ENCODE measurements at places on chromosomes 5 and 9.

DNA sequence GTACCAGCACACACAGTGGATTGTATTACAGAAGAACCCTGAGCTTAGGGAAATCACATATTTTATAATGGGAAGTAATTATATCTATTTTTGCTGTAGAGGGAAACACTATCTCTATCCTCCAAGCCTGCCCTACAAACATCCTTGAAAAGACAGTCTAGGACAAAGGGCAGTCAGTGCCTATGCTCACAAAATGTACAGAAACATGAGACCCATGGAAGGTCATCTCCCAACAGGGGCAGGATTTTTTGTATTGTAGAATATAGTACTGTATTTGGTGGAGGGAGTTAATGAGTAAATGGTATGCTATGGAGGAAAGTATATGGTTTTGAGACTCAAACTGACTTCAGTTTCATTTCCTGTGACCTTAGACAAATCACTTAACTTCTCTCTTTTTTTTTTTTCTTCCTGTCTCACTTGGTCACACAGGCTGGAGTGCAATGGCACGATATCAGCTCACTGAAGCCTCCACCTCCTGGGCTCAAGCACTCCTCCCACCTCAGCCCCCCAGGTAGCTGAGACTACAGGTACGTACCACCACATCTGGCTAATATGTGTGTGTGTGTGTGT lies 5.8 kb upstream of the RAB14 start:
- no peak for DNase-seq

DNA sequence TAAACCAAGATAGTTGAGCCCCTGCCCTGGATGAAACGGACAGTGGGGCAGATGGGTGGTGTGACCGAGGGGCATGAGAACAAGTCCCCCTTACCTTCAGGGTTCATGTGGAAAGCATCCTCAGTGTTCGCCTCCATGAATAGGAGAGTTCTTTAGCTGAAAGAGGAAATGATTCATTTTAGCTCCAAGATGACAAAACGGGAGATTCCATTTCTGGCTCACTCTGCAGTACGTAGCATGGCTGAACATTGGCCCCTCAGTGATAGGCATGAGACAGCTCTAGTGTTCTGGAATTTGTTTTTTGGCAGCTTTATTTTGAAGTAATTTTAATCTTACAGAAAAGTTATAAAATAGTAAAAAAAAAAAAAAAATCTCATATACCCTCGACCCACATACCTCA lies 70.2 kb upstream of the AGXT2 start:
- no peak for DNase-seq

GRCh38 chr5:105739732-105740131 lies 1931.0 kb downstream of the EFNA5 start:
- no peak for DNase-seq

GRCh38 chr9:111298111-111298510 lies 31.9 kb downstream of the OR2K2 start:
- no peak for DNase-seq

Data from caudate nucleus (tissue), 63 donors.